ENCODE measurements at places on chromosomes 1 and 21.

GRCh38 chr1:236168716-236169429 lies 26.5 kb downstream of the GPR137B start:
- DNase-seq = no peak

DNA sequence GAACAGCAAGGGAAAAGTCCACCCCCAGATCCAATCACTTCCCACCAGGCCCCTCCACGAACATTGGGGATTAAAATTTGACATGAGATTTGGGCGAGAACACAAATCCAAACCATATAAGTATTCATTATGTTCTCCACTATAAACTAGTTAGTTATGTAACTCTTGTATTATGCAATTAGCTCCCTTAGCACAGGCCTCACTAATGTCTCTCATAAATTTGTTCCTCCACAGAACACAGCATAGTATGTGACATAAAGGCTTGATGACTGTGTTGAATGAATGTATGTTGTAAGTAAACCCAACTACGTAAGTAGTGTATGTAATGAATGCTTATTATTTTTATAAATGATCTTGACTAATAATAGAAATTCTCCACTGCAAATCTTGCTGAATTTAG lies 223.3 kb upstream of the ZRANB2 start:
- DNase-seq = no peak

- no peak for DNase-seq
Measured at GRCh38 chr1:219374636-219375035, 201.0 kb downstream of the LYPLAL1 start.

DNA sequence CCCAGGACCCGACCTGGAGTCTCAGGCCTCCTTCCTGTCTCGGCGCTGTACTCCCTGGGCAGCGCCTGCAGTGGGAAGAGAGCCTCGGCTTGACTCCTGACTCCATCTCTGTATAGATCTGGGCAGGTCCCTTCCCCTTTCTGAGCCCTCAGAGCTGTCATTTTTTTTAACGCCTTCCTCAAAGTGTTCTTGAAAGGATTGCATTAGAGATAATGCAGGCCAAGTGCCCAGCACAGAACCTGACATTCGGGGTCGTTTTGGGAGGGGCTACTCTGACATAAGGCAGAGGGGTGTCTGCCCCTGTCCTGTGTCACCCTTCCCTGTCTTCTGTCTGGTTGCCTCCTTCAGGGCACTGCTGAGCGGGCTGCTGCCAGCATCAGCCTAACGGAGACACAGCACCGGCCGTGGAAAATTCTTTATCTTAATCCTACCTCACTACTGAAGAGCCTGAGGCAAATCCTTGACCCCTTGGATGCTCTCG lies 271.6 kb downstream of the TRABD2B start:
- DNase-seq = no peak

DNA sequence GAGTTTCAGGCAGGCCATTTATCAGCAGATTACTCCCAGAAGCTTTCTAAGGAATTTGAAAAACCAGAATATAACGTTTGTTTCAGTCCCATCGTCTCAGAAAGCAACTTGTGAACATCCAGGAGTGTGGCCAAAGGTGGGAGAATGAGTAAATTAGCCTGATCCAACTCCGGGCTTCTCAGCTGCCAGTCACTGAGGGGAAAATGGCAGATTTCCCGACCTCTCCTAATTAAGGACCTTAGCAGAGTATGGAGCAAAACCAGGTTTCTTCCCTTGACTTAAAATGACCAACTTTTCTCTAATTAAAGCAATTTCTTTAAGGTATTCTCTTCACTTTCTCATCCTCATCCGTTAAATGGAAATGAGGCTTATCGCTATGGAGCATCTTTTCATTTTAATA lies 1.0 kb downstream of the CORT start:
- DNase-seq = no peak

DNA sequence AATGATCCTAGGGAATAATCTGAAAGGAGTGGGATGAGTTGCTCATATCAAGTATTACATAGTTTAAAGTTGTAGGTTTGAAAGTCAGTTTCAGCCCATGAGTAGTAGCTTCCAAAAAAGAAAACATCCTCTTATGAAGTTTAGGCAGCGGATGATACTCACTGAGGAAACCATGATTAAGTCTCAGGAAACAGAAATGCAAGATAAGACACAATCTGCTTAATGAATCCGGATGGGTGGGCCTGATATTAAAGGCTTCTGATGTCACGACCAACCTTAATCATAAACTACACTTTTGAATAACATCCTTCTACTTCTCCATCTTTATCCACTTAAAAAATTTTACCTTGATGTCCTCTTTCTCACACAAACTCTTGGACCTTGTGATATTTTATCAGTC lies 61.8 kb downstream of the S1PR1 start:
- DNase-seq = no peak

- DNase-seq = no peak
Measured at GRCh38 chr1:31643976-31644559, 608 bp downstream of the PEF1 start.
